Stimulated activated CD8-positive, alpha-beta memory T cell treated with anti-CD3 and anti-CD28 coated beads, Interleukin-4, amount 100 ng/mL, for 24 hours (primary cell): ENCODE measurements at places on chromosomes 6 and 20.

DNA sequence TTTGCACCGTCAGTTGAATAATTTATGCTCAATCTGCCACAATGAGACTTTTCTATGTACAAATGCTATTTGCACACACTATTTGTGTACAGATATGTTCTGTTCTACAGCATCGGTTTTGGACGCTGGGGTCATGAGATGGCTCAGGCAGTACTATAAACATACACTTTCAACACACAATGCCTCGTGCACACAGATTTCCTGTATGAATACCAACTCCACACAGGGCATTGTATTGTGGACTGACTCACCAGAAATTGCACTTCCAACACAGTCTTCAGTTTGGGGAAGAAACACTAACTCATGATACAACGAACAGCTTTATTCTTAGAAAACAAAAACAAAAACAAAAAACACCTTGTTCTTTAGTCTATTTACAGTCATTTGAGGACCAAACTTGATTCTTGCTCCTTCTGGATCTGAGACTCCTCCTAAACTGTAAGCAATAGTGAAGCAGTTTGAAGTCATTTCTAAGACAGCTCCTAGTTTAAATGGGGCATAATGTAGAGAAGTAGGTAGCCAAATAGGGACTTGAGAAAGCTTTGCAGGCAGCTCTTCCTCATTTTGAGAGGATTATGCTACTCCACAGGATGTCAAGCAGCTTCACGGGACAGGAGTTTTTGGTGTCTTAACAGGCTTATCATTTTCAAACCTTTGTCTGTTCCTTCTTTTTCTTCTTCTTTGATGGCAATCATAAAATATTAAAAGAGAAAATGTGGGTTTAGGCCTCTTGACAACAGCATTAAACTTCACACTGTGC is 33.7 kb downstream of the GJA10 start:
- DNase-seq = no peak

DNA sequence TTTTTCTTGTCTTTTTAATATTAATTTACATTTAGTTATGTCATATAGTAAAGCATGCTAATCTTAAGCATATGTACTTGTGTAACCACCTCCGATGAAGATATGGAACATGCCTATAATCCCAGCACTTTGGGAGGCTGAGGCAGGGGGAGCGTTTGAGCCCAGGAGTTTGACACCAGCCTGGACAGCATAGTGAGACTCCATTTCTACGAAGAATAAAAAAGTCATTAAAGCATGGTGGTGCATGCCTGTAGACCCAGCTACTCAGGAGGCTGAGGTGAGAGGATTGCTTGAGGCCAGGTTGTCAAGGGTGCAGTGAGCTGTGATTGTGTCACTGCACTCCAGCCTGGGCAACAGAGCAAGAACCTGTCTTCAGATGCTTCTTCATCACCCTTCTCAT is 628.8 kb upstream of the FLRT3 start:
- DNase-seq = no peak

- no peak for DNase-seq
Observed at GRCh38 chr6:125300992-125301434, 754 bp downstream of the HDDC2 start.

GRCh38 chr20:32333988-32334885 is 23.9 kb upstream of the ASXL1 start:
- peak; percentile 31 for DNase-seq

- no peak for DNase-seq
Observed at GRCh38 chr6:166615059-166615770, 11.8 kb downstream of the RPS6KA2 start.

GRCh38 chr6:169618526-169619490 is 83.0 kb downstream of the WDR27 start:
- DNase-seq = no peak

GRCh38 chr6:95231416-95231815 is 345.9 kb upstream of the MANEA start:
- no peak for DNase-seq

GRCh38 chr6:159979136-159979874 is 10.4 kb downstream of the IGF2R start:
- peak; percentile 71 for DNase-seq

- DNase-seq = no peak
Observed at GRCh38 chr6:53148684-53149083, at the start of gene GCM1. TSS of gene GCM1 (minus strand) at chr6:53148841. CDS start at chr6:53145632, 3,209 bp downstream.

DNA sequence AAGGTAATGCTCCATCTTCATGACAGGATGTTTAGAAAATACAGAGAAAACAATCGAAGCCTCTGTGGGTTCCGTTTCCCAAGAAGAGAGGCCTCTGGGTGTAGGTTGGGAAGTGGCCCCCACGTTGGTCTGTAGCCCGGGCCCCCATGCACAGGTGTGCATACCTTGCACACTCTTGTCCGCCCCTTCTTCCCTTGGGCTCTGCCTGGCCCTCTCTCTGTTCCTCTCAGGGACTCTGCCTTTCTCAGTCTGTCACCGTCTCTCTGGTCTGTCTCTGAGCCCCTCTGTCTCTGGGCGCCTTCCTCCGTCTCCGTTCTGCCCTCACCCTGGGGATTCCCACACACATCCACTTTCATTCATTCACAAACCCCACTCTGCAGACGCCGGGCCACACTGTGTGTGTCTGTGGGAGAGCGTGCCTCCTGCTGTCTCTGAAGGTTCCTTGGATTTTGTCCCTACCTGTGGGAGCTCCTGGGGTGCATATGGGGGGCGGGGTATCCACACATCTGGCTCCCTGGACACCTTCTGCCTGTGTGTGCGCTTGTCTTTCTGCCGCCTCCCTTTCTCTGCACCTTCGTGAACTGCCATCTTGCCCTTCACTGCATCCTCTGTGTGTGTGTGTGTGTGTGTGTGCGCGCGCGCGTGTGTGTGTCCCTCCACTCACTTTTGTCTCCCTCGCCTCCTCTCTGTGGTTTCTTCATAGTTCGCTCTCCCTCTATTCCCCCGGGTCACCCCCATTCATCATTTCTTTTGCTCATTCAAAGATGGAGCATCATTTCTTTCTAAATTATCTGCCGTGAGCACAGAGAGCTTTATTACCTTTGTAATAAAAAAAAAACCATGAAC is 75.3 kb downstream of the SRC start:
- DNase-seq = no peak

GRCh38 chr6:56570413-56571359 is 72.0 kb downstream of the DST start:
- no peak for DNase-seq

GRCh38 chr20:1389703-1390580 is 2.9 kb downstream of the FKBP1A start:
- DNase-seq = no peak

- peak; percentile 24 for DNase-seq
Observed at GRCh38 chr6:107730106-107730505, 94.0 kb downstream of the SCML4 start.

DNA sequence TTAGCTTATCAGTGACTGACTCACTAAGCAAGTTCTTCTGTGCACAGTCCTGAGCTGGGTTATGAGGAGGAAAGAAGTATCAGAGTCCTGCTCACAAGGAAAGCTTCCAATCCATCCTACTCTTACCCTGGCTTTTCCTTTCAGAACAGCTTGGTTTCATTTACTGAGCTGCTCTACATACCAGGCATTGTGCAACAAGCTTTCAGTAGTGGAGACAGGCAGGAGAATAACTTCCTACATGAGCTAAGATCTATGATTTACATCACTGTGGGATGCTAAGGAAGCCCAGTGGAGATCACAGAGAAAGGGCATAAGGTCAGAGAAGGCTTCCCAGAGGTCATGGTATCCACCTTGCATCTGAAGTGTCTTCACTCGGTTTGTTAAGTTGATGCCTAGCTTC is 144.5 kb downstream of the MAP3K7 start:
- no peak for DNase-seq

DNA sequence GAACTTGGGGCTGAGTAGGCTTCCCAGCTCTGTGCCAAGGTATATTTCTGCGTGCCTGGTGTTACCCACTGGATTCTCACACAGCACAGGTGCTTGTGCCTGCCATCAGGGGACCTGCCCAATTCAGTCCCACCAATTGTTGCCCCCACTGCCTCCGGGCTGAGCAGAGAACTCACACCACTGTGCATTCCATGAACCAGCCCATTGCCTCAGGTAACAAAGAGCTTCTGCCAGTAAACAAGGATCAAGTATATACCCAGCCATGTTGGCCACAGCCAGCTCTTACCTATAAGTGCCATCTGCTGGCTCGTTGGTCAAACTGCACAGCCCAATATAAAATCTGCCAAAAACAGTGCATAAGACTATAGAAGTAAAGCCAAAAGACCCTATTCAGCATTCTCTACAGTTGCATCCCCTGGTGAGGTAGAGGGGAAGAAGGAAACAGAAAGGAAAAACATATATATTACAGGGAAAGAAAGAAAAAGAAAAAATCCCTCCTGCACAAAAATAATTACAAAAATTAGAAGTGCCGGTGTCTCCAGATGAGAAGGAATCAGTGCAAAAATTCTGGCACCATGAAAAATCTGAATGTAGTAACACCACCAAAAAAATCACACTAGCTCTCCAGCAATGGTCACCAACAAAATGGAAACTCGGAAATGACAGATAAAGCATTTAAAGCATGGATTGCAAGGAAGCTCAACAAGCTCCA is 241.4 kb downstream of the IBTK start:
- no peak for DNase-seq

- DNase-seq = peak; percentile 76
Observed at GRCh38 chr6:13427801-13428582, 59.4 kb downstream of the GFOD1 start.

DNA sequence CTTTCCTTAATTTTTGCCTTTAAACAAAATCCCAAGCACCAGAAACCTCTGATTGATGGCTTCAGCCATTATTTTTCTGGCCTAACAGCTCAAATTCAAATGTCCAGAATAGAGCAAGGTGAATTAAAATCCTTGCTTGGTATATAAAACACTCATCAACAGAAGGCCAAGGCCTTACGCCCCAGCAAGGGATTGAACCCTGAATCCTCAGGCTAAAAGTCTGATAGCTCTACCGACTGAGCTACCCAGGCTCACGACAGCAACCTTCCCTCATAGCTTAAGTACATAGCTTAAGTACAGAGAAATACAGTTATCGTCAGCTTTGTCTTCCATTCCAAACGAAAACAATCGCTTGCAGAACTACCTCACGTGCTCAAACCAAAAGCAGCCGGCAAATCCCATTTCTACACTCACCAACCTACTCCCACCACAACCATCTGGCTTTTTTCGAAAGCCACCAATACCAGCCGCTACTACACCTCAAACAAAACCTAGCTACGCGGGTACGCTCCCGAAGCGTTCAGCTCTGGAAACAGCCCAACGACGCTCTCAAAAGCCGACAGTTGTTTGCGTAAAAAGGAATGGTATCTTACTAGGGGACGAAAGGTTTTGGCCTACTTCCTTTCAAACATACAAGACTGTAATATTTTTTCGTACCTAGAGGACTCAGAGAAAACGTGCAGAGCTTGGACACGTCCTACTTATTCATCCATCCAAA is 167.5 kb downstream of the GPX5 start:
- no peak for DNase-seq

- DNase-seq = peak; percentile 4
Observed at GRCh38 chr6:146543211-146543939, at the start of gene RAB32. TSS of gene RAB32 (plus strand) at chr6:146543833. CDS start at chr6:146543872, 39 bp downstream.

GRCh38 chr6:116011520-116011919 is 49.2 kb downstream of the FRK start:
- DNase-seq = no peak

GRCh38 chr6:129546702-129547101 is 163.3 kb downstream of the ARHGAP18 start:
- no peak for DNase-seq

- no peak for DNase-seq
Observed at GRCh38 chr20:23132930-23133559, 46.9 kb upstream of the CD93 start.

GRCh38 chr6:2958331-2958711 is 13.0 kb downstream of the SERPINB6 start:
- no peak for DNase-seq

DNA sequence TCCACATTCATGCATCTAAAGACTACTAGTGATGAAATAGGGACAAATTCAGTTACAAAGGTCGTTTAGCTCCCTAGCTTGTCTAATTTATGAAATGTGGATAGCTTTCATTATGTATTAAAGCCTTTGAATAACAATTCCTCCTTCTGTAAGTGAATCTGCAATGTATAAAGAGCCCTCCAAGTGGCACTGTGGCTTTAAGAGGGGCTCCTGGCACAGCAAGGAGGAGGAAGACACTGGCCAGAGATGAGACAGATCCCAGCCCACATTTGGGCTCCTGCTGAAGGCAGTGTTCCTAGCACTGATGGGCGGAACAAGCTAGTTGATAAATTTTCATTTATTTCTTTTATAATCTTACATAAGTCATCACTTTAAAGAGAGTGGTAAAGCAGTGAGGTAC is 17.6 kb upstream of the FUCA2 start:
- DNase-seq = no peak

GRCh38 chr20:46978951-46979491 is 84.4 kb downstream of the EYA2 start:
- DNase-seq = no peak

- no peak for DNase-seq
Observed at GRCh38 chr6:39082310-39082709, 32.7 kb downstream of the SAYSD1 start.

- DNase-seq = peak; percentile 70
Observed at GRCh38 chr20:50169329-50169823, 15.9 kb upstream of the PEDS1 start.

GRCh38 chr6:74579794-74580193 is 626.1 kb downstream of the COL12A1 start:
- DNase-seq = no peak

- no peak for DNase-seq
Observed at GRCh38 chr6:4355241-4355640, 219.9 kb upstream of the ECI2 start.

DNA sequence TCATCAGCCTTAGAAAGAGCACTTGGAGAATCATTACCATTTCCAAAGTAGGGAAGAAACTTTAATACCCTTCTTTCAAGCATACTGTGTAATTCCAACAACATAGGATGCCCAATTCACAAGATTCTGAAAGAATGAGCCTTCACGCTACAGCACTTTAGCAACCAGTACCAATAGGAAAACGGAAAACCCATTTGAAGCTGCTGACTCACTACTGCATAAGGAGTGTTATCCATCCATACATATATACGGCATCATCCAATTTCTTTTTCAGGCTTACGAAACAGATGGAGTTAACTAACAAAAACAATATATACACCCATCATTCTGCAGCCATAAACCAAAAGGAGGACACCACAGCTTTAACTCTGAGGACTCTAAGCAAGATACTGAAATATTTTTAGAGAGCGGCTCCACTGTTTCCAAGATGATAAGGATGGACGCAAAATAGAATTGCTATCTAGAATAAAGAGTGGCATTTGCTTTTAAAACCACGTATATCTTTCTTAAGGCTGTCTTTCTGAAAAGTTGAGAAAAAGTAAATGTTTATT is 24.9 kb downstream of the FYN start:
- DNase-seq = no peak

DNA sequence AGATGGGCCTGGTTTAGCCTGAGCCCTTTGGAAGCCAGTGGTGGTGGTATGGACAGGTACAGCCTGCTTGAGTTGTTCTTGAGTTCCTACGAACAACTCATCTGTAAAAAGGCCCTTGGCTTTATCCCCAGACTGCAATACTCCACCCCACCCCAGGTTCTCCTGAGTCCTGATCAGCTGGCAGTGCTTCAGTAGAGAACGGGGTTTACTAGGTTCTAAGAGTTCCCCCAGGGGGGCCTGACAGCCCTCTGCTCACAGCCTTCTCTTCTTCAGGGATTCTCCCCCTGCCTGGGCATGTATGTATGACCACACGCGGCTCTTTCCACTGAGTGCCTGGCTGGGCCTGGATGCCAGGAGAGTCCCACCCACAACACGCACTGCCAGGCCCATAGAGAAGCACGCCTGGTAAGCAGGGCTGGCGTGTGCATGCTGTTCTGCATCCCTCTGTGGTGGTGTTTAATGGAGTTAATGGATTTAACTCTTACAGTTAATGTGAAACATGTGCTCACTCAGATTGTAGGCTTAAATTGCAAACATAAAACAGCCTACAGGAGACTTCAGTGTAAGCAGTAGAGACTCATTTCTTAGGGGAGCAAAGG is 44.3 kb upstream of the SLC4A11 start:
- DNase-seq = no peak
